GM13977 (cell line): ENCODE measurements at places on chromosomes 3 and 15.

DNA sequence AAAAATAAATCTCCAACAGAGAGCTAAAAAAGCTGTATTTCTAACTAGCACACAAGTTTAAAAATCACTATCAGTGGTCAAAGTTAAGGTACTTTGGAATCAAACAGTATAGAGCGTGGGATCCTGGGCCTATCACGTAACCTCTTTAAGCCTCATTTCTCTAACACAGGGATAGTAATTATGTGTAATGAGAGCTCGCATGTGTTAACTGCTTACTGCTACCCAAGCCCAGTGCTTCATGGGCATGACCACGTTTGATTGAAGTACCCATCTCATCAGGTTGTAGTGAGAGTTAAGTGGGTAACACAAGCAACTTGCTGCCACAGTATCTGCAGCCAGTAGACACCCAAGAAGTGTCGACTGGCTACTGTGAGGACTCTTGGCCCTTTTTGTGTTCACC, 28.2 kb upstream of the NOX5 start:
- no peak for DNase-seq

DNA sequence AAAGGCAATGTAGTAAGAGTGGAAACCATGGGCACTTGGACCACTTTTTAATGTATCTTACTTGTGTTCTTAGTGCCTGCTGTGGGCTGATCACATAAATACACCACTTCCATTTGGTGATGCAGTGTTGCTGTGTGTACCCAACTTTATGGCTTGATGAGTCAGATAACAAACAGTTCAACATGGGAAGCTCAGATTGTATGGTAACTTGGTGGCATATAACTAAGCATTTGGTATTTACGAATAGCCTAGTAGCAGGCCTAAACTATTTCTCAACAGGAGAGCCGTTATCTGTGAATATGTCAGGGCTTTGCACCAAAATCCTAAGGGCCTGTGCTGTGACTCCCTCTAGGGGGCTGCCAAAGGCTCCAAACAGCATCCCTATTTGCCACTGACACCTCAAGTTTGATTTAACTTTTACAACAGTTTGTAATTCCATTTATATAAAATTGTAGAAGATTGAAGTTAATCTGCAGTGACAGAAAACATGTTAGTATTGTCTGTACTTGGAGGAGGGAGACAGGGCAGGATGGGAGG, 640.4 kb upstream of the CADM2 start:
- DNase-seq: no peak

GRCh38 chr3:89300981-89301380, 193.6 kb downstream of the EPHA3 start:
- no peak for DNase-seq

DNA sequence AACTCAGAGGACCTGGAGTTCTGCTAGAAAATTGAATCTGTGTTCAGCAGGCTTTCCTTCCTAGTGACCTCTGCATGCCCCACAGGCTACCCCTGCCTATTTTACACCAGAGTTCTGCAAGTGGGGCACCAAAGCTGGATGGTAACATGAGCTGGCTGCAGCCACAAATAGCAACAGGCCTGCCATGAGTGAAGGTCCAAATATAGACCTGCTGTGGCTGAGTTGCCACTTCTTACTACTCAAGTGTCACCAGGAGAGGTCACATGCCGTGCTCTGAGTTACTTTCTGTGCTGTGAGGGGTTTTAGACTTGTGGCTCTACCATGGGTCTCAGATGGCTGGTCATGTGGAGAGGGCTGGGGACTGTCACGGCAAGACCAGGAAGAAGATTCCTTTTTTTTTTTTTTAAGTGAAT, at the start of gene FSD2:
Gene FSD2 (minus strand): TSS at position 76 of the 413 bp plus-strand sequence. CDS start 18,679 bp downstream, outside the sequence.
- peak; percentile 64 for DNase-seq

DNA sequence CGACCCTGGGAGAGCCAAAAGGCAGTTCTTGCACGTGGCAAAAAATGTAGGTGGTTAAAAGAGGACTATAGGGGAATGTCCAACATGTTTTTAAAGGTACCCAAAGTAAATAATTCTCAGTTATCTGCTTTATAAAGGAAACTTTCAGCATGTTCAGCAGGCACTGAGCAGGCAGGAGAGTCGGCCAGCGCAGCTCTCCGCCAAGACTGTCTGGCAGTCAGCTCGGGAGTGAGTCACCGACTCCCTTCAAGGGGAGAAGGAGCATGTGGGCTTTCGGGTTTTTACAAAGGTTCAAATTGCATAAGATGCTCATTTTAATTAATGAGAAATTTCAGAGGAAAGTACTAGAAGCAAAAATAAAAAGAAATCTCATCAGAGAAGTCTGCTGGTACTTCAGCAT, 7.0 kb downstream of the GABRA5 start:
- DNase-seq: no peak

GRCh38 chr15:74442604-74443003, 8.8 kb upstream of the SEMA7A start:
- DNase-seq: no peak

DNA sequence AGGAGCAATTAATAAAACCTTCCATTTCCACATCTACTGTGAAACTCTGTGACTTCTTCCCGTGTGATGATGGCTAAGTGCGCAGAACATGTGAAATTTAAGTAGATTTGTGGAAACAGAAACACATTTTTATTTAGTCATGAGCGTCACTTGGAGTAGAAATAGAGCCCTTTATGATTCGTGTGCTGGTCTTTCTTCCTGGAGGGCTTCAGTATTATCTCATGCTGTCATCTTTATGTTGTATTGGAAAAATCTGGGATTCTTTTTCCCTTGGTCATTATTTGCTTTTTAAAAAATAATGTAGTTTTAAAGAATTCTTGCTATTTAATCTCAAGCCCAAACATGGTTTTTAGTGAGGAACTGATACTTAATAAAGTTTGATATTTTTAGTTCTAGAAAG, 284.0 kb upstream of the CTDSPL start:
- DNase-seq: no peak

DNA sequence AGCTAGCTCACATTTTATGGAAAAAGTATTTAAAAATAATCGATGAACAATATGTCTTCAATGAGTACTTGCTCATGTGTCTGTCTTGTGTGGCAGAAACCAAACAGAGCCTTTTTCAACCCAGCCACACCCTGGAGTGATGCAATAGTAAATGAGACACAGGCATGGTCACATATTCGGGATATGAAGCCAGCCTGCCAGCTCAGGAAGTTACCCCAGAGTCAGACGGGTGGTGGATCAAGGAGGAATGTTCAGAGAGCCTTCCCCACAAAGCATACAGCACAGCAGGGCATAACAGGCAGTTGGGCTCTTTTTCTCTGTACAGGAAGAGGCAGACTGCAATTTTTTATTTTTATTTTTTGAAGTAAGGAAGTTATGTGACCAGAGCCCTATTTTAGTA, 27.3 kb downstream of the LARP6 start:
- DNase-seq: no peak

- DNase-seq: no peak
Observed at GRCh38 chr15:45021348-45021747, 1.6 kb upstream of the SORD start.

- no peak for DNase-seq
Observed at GRCh38 chr3:141684758-141685157, 53.3 kb upstream of the RNF7 start.

DNA sequence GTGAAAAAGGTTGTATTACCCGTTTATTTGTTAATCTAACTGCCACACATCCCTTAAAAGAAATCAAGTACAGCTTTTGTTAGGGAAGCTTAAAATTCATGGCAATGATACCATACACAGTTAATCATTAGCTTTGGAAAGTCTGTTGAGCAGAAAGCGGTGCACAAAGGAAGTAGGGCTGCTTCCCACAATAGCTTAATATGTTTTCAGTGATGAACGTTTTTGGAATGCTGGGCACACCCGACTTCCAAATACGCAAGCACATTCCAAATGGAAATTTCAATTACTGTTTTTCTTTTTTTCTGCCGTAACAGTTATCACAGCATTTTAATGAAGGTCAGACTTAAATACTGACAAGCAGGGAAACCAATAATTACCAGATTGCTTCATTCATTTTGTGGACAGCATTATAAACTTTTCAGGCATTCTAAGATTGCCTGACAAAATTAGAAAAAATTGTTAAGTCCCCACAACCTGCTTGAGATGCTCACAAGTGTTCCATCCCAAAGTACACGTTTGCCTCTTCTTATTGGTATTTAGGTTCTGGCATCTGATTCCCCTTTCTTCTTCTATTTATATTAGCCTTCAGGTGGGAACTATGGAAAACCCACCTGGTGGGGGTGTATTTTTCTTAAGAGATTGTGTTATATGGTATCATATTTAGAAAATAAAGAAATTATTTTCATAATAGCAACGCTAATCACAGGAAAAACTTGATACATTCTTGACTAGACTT, 1.1 kb upstream of the ECT2 start:
- DNase-seq: no peak
